ENCODE measurements at places on chromosomes 7 and 10. TPM values are rescaled to one million over a fixed set of nuclear protein-coding genes. Genes with fewer than 3 reads are reported as not detected.

The CTNNA3 gene
- total RNA-seq, result not detected

The SMARCD3 gene
- total RNA-seq, result 10.4 TPM

The PTF1A gene
- total RNA-seq, result not detected

The PNPLA8 gene
- 12.8 TPM for total RNA-seq

The IKZF1 gene
- total RNA-seq, result not detected

The PGAM2 gene
- total RNA-seq, result not detected

The CHST15 gene
- 8.1 TPM for total RNA-seq

The MYO1G gene
- 0.14 TPM for total RNA-seq

The AKR1C8 gene
- total RNA-seq, result 0.42 TPM

The CDH23 gene
- total RNA-seq, result 2.0 TPM

The MINDY4 gene
- 3.1 TPM for total RNA-seq

The PRKAG2 gene
- total RNA-seq, result 34.8 TPM

The OR13A1 gene
- not detected for total RNA-seq

All from A549 treated with CORT108297 at 1 μM for 4 hours (cell line).